ENCODE measurements at places on chromosomes 1 and 21.
A peak's percentile ranks its signal among the peaks of the same experiment; 100 is the strongest.

DNA sequence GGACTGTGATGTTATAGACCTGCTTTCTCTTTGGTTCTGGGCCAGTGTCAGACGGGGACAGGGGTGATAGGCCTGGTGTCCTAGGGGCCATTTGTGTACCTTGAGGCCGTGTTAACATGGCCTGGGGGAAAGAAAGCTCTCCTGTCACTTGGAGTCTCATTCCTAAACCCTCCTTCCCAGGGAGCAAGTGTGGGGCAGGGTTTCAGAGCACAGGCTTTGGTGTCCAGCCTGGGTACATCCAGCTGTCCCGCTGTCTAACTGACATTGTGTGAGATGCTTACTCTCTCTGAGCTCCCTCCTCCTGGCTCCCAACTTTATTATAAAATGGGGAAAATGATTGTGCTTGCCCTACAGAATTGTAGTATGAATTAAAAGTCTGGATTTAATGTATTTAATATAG lies 32.6 kb upstream of the EPHA8 start:
- DNase-seq = no peak

- peak; percentile 20 for DNase-seq
Observed at GRCh38 chr1:983798-984475, 2.0 kb upstream of the PERM1 start.

GRCh38 chr1:110515041-110515440 lies 3.9 kb downstream of the KCNA10 start:
- DNase-seq = no peak

GRCh38 chr1:60431593-60431992 lies 358.0 kb upstream of the C1orf87 start:
- DNase-seq = no peak

- DNase-seq = no peak
Observed at GRCh38 chr1:107494061-107494460, 353.2 kb downstream of the NTNG1 start.

GRCh38 chr1:177442584-177442983 lies 271.8 kb downstream of the BRINP2 start:
- DNase-seq = no peak

DNA sequence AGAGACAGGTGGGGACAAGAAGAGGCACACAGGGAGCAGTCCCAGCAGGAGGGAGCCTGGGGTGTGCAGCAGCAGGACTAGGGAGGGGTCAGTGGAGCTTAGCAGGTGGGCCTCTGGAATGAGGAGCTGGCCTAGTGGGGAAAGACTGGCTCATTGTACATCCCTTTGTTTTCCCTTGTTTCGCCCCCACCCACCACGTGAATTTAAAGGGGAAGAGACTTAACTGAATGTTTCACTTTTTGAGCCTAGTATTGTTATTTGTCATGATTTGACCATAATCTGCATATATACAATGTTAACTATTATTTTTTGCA lies 181.7 kb downstream of the DHRS3 start:
- no peak for DNase-seq

- peak; percentile 77 for DNase-seq
Observed at GRCh38 chr1:197252973-197253372, 15.1 kb upstream of the CRB1 start.

- no peak for DNase-seq
Observed at GRCh38 chr1:119220991-119221390, 80.5 kb upstream of the WARS2 start.

DNA sequence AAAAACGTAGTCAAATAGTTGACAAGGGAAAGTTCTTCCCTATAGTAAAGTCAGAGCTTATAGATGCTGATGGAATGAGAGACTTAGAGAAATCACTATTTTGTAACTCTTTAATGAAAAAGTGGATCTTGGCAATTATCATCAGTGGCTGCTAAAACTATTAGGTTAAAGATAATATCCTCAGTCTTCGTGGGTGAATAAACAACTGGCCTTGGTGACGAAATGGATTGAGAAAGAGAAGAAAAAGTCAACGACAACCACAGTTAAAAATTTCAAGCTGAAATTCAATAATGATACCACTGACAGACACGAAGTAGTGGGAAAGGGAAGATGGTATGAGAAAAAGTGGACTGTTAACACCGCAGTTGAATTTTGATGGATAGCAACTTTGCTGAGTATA lies 90.0 kb upstream of the GNG4 start:
- DNase-seq = no peak

- no peak for DNase-seq
Observed at GRCh38 chr1:119736649-119737039, 24.9 kb downstream of the PHGDH start.
